ENCODE measurements at places on chromosomes 12 and 14.

GRCh38 chr12:121010860-121011259 lies 5.4 kb downstream of the C12orf43 start:
- DNase-seq = no peak

GRCh38 chr12:110310763-110311162 lies 29.7 kb downstream of the ATP2A2 start:
- no peak for DNase-seq

GRCh38 chr12:13114251-13115052 lies 11.0 kb upstream of the GSG1 start:
- no peak for DNase-seq

GRCh38 chr12:108090932-108091678 lies 38.0 kb upstream of the WSCD2 start:
- no peak for DNase-seq

GRCh38 chr14:66509874-66510273 lies 1.9 kb downstream of the GPHN start:
- DNase-seq = no peak

- no peak for DNase-seq
These were observed 2.7 kb upstream of the ASPG start for GRCh38 chr14:104082807-104083206.

DNA sequence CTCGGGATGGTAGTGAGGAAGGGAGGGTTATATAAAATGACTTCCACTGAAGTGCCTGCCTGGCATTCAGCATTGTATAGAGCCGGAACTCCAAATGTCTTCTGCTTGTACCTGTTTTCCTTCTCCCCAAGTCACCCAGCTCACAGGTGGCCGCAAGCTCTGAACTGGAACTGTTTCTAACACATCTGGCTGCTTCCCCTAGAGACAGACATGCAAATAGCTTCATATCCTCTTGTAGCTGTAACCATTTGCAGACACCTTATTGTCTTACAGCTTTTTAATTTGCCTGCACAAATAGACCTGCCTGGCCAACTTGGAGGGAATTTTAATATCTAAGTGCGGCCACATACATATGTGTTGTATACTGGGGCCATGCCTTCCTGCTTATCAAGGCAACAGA lies 126.0 kb downstream of the CHST11 start:
- DNase-seq = no peak

All from HT1080 (cell line).